Tibial artery (tissue), 4 donors: ENCODE measurements at places on chromosomes 16 and 17.

DNA sequence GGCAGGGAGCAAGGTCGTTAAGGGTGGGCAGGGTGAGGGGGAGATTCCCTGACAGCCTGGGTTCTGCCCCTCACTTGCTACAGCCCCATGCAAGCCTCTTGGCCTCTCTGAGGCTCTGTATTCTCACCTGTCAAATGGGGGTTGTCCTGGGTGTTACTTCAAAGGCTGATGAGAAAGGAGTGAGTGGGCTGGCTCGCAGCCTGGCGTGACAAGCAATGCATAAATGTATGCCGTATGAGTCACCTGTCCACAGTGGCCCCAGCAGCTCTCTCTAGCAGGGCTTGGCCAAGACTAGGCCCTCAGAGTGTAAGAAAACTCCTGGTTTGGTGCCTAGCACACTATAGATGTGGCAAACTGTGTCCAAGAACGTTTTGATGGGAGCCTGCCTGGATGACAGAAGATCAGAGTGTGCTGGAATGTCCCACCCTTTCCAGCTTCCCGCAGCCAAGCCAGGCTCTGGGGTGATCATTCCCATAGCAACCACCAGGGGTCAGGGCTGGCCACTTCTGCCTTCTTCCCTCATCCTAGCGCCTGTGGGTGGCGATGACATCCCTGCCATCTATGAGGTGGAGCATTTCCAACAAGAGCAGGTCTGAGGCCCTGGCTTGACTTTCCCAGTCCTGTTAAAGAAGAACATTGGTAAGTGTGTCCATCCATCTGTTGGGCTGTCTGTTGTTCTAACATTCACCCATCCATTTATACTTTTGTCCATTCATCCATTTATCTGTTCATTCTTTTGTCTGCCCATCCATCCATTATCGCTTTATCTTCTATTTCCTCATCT, 37.2 kb upstream of the ADGRG1 start:
- no peak overlapping the region for H3K27ac ChIP-seq
- DNase-seq = peak; percentile 66
- H3K4me1 ChIP-seq = no peaks in the 10 kb centered on the region
- no peaks in the 10 kb centered on the region for H3K36me3 ChIP-seq

DNA sequence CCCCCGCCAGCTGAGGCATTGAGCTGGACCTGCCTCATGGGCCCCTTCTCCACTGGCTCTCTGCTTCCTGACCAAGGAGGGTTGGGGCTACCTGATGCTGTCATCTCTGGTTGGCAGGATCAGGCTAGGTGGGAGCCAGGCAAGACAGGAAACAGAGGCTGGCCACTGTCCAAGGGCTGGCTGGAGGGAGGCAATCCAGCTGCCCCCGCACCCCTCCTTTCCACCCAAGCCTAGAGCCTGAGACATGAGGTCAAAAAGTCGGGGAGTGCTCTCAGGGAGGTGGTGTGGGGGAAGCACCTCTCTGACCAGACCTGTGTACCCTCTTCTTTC, 14.5 kb downstream of the NGFR start:
- no peak overlapping the region for H3K4me3 ChIP-seq
- peaks cover 8% of the 10 kb centered on the region for H3K4me1 ChIP-seq
- H3K36me3 ChIP-seq = no peaks in the 10 kb centered on the region
- DNase-seq = no peak
- H3K27me3 ChIP-seq = no peaks in the 10 kb centered on the region

DNA sequence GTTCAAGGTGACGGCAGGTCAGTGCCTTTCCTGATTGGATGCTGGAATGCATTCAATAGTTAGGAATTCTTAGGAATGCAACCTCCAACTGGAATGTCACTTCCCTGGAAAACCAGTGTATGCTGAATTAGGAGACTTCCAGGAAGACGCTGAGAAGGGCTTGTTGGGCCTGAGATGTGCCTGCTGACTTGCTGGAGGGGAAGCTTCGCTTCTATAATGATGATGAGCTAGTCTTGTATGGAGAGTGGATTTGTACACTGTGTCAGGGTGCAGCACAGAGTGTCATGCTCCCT, 45.6 kb downstream of the SMPD3 start:
- DNase-seq = no peak
- no peak overlapping the region for H3K27ac ChIP-seq
- peaks cover 13% of the 10 kb centered on the region for H3K27me3 ChIP-seq
- H3K4me1 ChIP-seq = no peaks in the 10 kb centered on the region

DNA sequence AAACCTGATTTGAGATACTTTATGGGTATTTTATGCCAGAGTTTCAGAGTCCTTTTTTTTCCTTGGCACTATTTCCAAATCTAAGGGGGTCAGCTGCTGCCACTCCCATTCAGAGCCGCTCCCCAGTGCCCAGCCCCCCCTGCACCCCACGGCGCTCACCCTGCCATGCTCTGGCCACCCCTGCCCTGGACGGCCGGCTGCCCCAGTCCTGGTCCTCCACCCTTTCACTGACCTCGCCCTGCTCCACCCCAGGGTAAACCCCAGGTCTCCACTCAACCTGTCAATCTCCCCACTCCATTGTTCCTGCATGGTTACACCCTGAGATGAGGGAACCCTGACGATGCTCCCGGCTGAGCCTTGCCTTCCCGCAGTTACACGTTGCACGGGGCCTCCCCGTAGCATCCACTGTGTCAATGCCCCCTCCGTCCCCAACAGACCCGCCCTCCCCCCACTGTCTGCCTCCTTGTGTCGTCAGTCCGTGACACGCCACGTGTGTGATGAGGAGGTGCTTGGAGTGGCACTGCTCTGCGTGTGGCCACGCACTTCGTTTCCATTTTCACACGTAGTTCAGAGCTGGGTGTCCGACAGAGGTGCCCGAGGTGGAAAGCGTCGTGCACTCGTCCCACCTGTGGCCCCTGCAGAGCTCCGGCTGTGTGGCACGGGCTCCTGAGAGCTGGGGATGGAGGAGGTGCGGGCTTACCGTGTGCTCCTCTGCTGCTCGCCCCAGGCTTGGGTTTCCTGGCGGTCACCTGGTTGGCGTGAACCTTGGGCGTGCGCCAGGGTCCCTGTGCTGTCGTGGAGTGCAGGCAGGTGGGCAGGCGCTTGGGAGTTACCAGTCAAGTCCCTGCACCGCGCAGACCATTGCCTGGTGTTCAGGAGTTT, 116.5 kb downstream of the BANP start:
- H3K4me3 ChIP-seq = no peak overlapping the region
- H3K27ac ChIP-seq = no peak overlapping the region
- peaks cover 8% of the 10 kb centered on the region for H3K4me1 ChIP-seq
- no peak for DNase-seq

DNA sequence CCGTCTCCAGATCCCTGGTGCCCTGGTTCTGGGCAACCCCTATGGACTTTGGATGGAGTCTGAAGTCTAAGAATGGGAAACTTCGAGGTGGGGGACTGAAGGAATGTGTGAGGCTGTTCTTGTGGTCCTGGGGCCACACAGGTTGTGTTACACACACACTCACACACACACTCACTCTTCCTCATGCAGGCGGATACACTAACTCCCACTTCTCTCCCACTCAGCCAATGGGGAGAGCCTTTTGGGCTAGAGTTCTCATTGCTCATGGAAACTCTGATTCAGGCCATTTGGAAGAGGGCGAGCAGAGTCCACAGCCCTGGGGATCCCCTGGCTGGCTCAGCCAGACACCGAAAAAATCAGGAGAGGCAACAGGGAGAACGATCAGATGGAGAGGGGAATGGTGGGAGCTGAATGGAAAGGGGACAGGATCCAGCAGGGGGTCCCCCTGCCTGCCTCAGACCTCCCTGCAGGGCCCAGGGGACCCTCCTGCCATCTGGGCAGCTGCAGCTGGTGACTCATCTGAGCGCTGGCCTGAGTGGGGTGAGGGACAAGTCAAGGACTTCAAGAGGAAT, 9.1 kb downstream of the IGFBP4 start:
- H3K36me3 ChIP-seq = no peaks in the 10 kb centered on the region
- H3K27me3 ChIP-seq = no peaks in the 10 kb centered on the region
- peak overlapping the region; percentile 94 for H3K27ac ChIP-seq
- DNase-seq = peak; percentile 78

GRCh38 chr17:29116804-29117753, 63.1 kb downstream of the MYO18A start:
- H3K27ac ChIP-seq = no peak overlapping the region
- H3K27me3 ChIP-seq = no peaks in the 10 kb centered on the region
- peaks cover 64% of the 10 kb centered on the region for H3K36me3 ChIP-seq
- no peak overlapping the region for H3K4me3 ChIP-seq
- no peaks in the 10 kb centered on the region for H3K4me1 ChIP-seq
- peak; percentile 78 for DNase-seq

- no peaks in the 10 kb centered on the region for H3K4me1 ChIP-seq
- no peak for DNase-seq
- H3K27me3 ChIP-seq = peaks cover 100% of the 10 kb centered on the region
- H3K36me3 ChIP-seq = no peaks in the 10 kb centered on the region
These were observed 652 bp downstream of the PRAC2 start for GRCh38 chr17:48723423-48724250.

GRCh38 chr17:51957786-51958185, 200.7 kb downstream of the CA10 start:
- H3K27ac ChIP-seq = no peak overlapping the region
- H3K27me3 ChIP-seq = no peaks in the 10 kb centered on the region
- no peaks in the 10 kb centered on the region for H3K36me3 ChIP-seq

DNA sequence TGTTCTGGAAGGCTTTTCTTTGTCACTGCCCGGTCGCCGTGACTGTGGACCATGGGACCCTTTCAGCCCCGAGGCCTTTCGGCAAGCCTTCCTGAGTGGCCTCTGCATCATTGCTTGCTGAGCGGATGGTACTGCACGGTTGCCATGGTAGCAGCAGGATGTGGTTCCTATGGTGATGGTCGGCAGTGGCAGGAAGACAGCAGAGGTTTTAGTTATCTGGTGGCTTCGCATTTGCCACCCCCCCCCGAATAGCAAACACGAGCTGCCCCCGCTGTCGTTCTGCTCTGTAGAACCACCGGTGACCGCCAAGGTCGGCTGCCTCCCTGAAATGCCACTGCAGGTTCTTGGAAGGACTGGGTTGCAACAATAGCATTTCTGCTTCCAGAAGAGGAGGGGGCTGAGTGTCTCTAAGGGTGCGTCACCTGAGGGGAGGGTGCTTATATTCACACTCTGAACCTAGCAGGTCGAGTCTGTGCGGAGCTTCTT, 76.6 kb downstream of the CMIP start:
- no peak overlapping the region for H3K27ac ChIP-seq
- H3K4me3 ChIP-seq = no peak overlapping the region
- no peaks in the 10 kb centered on the region for H3K36me3 ChIP-seq
- H3K27me3 ChIP-seq = no peaks in the 10 kb centered on the region
- H3K4me1 ChIP-seq = no peaks in the 10 kb centered on the region

- peaks cover 16% of the 10 kb centered on the region for H3K4me1 ChIP-seq
- H3K27me3 ChIP-seq = no peaks in the 10 kb centered on the region
- H3K4me3 ChIP-seq = no peak overlapping the region
- DNase-seq = peak; percentile 31
These were observed 135.8 kb downstream of the CCDC182 start for GRCh38 chr17:57609125-57609877.

GRCh38 chr17:39598630-39599003, 9.1 kb downstream of the NEUROD2 start:
- H3K36me3 ChIP-seq = no peaks in the 10 kb centered on the region
- H3K27ac ChIP-seq = no peak overlapping the region
- peaks cover 32% of the 10 kb centered on the region for H3K4me1 ChIP-seq
- DNase-seq = no peak

- H3K4me3 ChIP-seq = no peak overlapping the region
- no peaks in the 10 kb centered on the region for H3K4me1 ChIP-seq
- no peaks in the 10 kb centered on the region for H3K36me3 ChIP-seq
- H3K27me3 ChIP-seq = no peaks in the 10 kb centered on the region
- H3K27ac ChIP-seq = no peak overlapping the region
These were observed 6.9 kb downstream of the C17orf67 start for GRCh38 chr17:56826611-56827414.

DNA sequence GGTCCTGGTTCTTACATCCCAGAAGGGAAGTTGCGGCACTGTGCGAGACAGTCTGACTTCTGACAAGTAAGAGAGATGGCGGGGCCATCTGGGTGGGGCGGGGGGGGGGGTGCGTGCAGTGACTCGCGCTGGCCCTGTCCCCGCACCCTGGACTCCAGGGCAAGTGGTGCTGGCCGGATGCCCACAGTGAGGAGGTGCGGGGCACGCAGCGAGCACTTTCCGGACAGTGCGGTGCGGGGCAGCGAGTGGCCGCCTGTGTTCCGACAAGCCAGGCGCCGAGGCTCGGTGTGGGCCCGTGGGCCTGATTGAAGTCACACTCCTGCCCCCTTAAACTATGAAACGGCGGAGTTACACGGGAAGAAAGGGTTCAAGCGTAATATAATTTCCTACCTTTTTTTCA, 106.4 kb downstream of the BANP start:
- peaks cover 27% of the 10 kb centered on the region for H3K36me3 ChIP-seq
- DNase-seq = no peak
- no peak overlapping the region for H3K4me3 ChIP-seq
- no peaks in the 10 kb centered on the region for H3K27me3 ChIP-seq

GRCh38 chr17:36510636-36511035, 24.0 kb downstream of the MYO19 start:
- H3K4me3 ChIP-seq = no peak overlapping the region
- H3K27ac ChIP-seq = no peak overlapping the region
- H3K36me3 ChIP-seq = peaks cover 96% of the 10 kb centered on the region
- no peaks in the 10 kb centered on the region for H3K27me3 ChIP-seq

DNA sequence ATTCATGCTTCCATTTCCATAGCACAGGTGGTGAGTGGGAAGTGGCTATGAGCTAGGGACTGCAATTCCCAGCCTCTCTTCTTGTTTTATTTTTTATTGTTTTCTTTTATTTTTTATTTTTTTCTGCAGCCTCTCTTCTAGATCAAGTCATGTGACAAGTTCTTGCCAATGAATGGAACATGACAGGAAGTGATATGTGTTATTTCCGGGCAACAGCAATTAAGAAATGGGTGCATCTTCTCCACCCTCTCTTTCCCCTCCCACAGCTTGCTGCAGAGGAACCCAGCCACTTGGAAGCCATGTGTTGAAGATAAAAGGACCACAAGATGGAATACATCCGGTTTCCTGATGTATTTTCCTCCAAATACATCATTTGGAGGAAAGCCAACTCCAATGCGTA, 23.6 kb downstream of the IRX5 start:
- H3K4me3 ChIP-seq = no peak overlapping the region
- H3K27ac ChIP-seq = no peak overlapping the region
- no peak for DNase-seq
- H3K4me1 ChIP-seq = no peaks in the 10 kb centered on the region
- H3K27me3 ChIP-seq = no peaks in the 10 kb centered on the region

- H3K27me3 ChIP-seq = peaks cover 2% of the 10 kb centered on the region
- H3K27ac ChIP-seq = peak within 1 kb of the TSS; percentile 58
- no peaks in the 10 kb centered on the region for H3K36me3 ChIP-seq
- no peaks in the 10 kb centered on the region for H3K4me1 ChIP-seq
- DNase-seq = peak; percentile 82
These were observed at the start of gene CES1 for GRCh38 chr16:55832773-55833691. CES1 (minus strand) TSS chr16:55833096; CDS start chr16:55833055, 41 bp downstream.

- DNase-seq = no peak
- H3K27ac ChIP-seq = no peak overlapping the region
- H3K4me3 ChIP-seq = no peak overlapping the region
- no peaks in the 10 kb centered on the region for H3K27me3 ChIP-seq
- no peaks in the 10 kb centered on the region for H3K36me3 ChIP-seq
These were observed 21.5 kb downstream of the DCAF7 start for GRCh38 chr17:63571632-63572310.
